ENCODE measurements at places on chromosomes 4 and X. TPM values are rescaled to one million over a fixed set of nuclear protein-coding genes. Genes with fewer than 3 reads are reported as not detected.

GRCh38 chr4:54607521-54607920 is 50.2 kb upstream of the KIT start:
- no peak for DNase-seq

Gene TBC1D8B
- total RNA-seq = 1.8 TPM

- DNase-seq = no peak
Measured at GRCh38 chrX:66914080-66914479, 275.2 kb upstream of the EDA2R start.

- DNase-seq = no peak
Measured at GRCh38 chr4:15007201-15007600, 4.9 kb downstream of the CPEB2 start.

DNA sequence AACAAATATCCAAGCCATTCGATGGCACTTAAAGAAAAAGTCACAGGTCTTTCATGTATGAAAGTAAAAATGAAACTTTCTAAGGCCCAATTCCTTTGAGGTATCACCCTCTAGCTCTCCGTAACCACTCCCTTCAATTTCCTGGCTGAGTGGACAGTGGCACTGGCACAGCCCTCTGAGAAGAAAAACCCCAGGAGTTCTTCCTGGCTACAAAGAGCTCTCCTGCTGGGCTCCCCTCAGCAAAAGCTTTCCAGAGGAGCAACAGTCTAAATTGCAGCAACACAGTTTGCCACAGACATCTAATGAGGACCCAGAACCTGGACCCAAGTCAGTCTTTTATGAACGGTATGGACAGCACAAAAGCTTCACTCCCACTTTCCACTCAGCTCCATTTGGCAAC is 71.8 kb downstream of the FUNDC1 start:
- no peak for DNase-seq

GRCh38 chr4:113701169-113701568 is 60.4 kb downstream of the CAMK2D start:
- DNase-seq = no peak

DNA sequence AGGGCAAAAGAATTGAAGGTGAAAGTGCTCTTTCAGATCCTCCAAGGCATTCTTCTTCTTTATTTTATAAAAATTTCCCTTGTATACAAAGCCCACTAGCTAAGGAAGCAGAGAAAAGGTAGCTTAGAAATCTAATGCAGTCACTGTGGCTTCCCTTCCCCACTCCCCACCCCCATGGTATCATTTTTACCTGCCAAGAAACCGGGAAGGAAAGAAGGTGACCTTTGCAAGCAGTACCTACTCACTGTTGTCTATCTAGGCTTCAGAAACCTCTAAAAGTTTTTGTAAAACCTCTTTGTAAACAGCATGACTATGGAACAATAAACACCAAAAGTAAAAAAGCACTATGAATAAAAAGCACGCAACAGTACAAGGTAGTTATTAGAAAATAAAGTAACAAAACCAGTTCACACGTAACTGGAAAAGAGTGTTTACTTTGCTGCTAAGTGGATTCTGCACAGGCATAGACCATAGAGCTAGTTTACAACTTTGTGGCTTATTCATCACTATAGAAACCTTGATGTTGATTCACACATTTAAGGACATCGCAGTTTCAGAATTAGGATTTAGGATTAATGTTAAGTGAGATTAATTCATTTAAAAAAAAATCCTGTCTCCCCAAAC is 109.6 kb upstream of the FTHL17 start:
- no peak for DNase-seq

- DNase-seq = no peak
Measured at GRCh38 chr4:114132830-114133229, 153.4 kb upstream of the ARSJ start.

DNA sequence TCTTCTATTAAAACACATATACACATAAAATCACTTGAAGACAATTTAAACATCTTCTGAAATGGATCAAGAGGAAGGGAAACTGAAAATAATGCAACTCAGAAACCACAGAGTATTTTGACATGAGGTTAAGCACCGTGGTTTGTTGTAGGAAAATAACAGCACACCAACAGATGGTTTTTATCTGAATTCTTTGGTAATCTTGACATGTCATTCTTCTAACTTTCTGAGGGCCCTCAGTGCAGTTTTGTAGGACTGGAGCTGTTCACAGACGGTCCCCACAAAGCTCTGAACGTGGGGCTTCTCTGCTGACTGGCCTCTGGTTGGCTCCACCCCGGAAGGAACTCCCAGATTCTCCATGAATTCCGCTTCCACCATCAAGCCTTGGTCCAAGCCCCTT is 16.0 kb upstream of the TLR8 start:
- DNase-seq = no peak

GRCh38 chrX:17405225-17405969 is 30.4 kb downstream of the NHS start:
- DNase-seq = no peak

- DNase-seq = no peak
Measured at GRCh38 chr4:70303090-70303489, 31.7 kb upstream of the CABS1 start.

DNA sequence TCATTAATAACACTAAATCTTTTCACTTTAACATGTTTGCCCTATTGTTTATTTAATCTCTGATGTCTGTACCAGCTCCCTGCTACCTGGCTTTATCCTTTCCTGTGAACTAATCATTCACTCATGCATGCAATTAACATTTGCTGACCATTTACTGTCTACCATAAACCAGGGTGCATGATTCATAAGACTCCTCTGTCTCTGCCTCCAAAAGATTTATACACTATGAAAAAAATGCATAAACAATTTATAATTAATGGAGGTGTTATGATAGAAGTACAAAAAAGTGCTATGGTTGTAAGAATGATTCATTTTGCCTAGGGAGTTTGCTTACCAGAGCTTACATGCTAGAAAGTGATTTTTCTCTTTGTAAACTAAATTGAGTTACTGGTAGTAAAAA is 24.5 kb upstream of the CPEB2 start:
- no peak for DNase-seq

DNA sequence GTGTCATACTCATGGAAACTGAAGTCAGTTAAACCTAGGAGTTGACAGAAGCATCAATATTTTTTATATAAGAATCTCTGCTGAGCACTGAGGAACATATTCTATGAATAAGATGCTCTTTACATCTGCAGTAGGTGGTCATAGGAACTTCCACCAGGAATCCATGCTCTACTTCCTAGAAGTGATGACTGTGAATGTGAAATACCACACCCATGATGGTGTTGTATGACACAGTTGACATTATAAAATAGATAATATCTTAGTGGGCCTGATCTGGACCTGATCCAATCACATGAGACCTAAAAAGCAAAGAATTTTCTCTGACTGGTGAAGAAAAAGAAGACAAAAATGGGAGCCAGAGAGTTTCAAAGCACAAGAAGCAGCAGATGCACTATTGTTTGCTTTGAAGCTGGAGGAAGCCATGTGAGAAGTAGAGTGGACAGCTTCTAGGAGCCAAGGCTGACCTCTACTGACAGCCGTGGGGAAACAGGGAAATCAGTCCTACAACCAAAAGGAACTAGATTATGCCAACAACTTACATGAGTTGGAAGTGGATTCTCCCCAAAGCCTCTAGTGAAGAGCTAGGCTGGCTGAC is 68.6 kb upstream of the HS3ST1 start:
- DNase-seq = no peak

GRCh38 chr4:87895964-87896621 is 63.3 kb downstream of the MEPE start:
- DNase-seq = no peak

DNA sequence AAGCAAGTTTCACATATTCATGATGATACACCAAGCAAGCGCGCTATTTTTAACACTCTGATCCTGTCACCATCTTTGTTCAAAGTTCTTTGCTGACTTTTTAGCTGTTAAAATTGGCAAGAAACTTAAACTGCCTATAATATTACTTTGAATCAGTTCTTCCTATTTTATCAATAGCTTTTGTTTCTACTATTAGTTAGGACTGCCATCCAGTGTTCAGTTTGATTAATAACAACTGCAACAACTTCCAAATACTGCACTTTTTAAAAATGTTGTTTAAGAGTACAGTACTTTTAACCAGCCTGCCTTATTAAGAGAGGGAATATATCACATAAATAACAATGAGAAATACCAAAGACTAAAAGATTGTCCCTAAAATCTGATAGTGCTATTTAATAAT is 614.3 kb downstream of the FAM133A start:
- no peak for DNase-seq

GRCh38 chr4:186724864-186725468 is 1.3 kb upstream of the FAT1 start:
- DNase-seq = no peak

Gene VSIG1
- total RNA-seq = 20.9 TPM

DNA sequence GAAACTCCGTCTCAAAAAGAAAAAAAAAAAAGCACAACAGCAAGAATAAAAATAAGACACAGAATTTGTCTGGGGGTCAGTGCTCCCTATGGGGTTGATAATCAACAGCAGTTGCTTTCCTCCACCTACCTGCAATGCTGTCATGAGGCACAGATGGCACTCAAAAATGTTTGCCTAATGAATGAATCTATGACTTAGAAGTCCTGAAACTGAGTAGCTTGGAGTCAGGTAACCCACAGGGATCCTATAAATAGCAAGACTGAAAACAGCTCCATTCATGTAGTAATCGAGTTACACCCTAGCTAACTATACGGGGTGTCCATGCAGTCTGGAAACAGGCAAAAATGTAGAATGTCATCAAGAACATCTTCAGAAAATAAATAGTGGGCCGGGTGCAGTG is 19.8 kb upstream of the DDX3X start:
- DNase-seq = no peak

Gene MAGEE2
- not detected for total RNA-seq

GRCh38 chrX:125628435-125628834 is 308.8 kb downstream of the TEX13C start:
- no peak for DNase-seq

DNA sequence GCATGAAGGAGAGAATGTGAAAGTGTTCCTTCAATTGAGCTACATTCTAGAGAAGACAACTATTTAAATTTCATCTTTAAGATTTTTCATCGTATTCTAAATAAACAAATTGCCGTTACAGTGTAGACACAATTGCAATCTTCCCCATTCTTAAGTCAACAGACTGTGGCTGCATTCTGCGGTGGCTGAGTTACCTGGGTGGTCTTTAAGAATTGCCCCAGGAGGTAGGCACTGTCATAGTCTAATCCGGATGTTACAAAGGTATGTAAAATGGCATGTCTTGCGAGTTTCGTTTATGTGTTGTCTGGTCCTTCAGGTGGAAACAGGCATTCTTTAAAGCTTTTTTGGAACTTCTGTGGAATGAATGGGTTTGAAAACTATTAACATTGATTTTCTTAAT is 586.1 kb upstream of the PITX2 start:
- no peak for DNase-seq

Gene FHDC1
- total RNA-seq = 0.10 TPM

- DNase-seq = no peak
Measured at GRCh38 chr4:155593793-155594192, 72.9 kb upstream of the GUCY1A1 start.

DNA sequence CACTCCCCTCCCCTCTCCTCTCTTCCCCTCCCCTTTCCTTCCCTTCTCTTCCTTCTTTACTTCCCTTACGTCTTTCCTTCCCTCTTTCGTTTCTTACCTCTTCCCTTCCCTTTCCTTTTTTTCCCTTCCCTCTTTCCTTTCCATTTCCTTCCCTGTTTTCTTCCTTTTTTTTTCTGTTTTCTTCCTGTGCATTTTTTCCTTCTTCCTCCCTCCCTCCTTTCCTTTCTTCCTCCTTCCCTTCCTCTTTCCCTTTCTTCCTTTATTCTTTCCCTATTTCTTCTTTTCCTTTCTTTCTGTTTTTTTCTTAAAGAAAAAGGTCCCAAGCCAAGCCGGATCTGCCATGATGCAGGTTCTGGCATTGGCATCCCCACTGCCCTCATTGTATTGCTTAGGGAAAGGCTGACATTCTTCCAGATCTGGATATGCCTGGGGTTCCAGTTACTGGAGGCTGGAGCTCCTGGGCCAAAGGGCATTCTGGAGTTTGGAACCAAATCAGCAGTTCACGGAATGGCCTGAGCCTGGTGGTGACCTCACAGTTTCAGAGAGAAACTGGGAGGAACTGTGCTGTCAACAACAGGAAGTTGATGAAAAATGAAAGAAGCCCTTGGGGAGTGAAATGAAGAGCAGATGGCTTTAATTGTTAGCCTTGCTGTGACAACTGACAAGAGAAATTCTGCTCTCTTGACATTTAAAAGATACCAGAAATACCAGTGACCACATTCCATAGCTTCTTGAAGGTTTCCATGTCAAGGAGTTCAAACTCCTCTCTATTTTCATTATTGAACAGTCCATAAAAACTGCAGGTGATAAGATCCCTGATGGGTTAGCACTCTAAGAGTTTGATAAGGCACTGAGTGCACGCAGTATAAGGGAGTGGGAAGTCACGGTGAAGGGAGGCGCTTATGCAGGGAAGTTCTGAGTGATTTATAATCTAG is 622.1 kb downstream of the SPRY1 start:
- DNase-seq = no peak

DNA sequence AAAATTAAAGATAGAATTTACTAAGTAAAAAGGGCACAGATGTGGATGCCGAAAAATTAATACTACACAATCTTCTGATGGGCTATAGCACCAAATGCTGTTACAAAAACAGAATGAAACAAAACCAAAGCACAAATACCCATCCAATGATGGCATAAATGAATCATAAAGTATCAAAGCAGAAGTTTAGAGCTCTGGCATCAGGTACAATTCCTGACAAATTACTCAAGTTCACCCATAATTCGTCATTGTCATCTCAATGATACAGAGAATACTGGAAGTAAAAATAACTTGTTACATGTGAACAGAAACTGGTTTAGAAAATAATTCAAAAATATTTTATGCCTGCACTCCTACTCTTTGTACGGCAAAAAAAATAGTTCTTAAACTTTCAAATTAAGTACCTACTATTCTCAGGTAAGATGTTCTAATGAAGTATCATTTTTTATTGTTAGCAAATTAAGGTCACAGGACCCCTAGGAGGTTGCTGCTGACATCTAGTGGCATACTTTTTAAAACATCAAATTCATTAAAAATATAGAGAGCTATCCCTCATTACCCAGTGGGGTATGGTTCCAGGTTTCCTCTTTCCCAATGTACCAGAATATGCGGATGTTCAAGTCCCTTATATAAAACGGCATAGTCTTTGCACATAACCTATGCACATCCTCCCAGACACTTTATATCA is 126.1 kb downstream of the INPP4B start:
- no peak for DNase-seq

Gene GAK
- 192 TPM for total RNA-seq

Gene PQBP1
- 68.8 TPM for total RNA-seq
